HFFc6 (cell line): ENCODE measurements at places on chromosomes 6 and 20. TPM values are rescaled to one million over a fixed set of nuclear protein-coding genes. Genes with fewer than 3 reads are reported as not detected.
A peak's percentile ranks its signal among the peaks of the same experiment; 100 is the strongest.

DNA sequence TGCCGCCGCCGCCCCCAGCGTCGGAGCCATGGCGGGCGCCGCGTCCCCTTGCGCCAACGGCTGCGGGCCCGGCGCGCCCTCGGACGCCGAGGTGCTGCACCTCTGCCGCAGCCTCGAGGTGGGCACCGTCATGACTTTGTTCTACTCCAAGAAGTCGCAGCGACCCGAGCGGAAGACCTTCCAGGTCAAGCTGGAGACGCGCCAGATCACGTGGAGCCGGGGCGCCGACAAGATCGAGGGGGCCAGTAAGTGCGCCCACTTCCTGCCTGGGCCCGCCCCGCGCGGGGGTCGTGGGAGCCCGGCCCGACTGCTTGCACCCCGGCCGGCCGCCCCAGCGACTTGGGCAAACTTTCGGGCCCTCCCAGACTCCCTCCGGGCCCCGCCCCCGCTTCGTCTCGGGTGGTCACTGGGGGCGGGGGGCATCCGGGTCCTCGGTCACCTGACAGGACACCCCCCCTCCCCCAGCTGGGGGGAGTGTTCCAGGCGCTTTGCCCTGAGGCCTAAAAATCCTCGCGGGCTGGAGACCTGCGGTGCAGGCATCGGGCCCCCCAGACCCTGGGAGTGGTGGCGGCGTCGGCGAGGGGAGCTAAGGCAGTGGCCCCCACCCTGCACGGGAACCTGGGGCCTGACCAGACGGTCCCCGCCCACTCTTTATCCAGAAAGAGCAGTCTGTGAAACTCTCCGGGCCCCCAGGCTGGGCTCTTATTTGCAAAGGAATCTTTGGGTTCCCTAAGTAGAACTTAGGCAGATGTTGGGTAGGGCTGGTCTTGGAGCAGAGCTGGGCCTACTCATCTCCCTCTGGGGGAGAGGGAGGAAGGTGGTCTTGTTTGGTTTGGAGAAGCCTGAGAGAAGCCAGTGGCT is 501 bp downstream of the PLCG1 start:
- peak overlapping the region; percentile 90 for H3K4me3 ChIP-seq
- DNase-seq = no peak
- H3K27ac ChIP-seq = peak overlapping the region; percentile 86
- H3K36me3 ChIP-seq = no peaks in the 10 kb centered on the region; the same call in 1 of the 2 replicates
- peaks cover 53% of the 10 kb centered on the region for H3K4me1 ChIP-seq

ADGRB3 gene
- total RNA-seq = 0.05 TPM in 1 of 3 replicates, not detected in the others

GRCh38 chr20:3863317-3863716 is 16.7 kb downstream of the MAVS start:
- H3K36me3 ChIP-seq = peaks cover 35% of the 10 kb centered on the region
- no peak for DNase-seq
- no peak overlapping the region for H3K27ac ChIP-seq
- peaks cover 2% of the 10 kb centered on the region; the same call in 1 of the 2 replicates for H3K27me3 ChIP-seq
- H3K4me1 ChIP-seq = no peaks in the 10 kb centered on the region
- no peak overlapping the region for H3K4me3 ChIP-seq

- H3K27me3 ChIP-seq = no peaks in the 10 kb centered on the region
- DNase-seq = no peak
- H3K4me1 ChIP-seq = peaks cover 22% of the 10 kb centered on the region
Observed at GRCh38 chr20:37781626-37782025, 87.8 kb downstream of the CTNNBL1 start.

DNA sequence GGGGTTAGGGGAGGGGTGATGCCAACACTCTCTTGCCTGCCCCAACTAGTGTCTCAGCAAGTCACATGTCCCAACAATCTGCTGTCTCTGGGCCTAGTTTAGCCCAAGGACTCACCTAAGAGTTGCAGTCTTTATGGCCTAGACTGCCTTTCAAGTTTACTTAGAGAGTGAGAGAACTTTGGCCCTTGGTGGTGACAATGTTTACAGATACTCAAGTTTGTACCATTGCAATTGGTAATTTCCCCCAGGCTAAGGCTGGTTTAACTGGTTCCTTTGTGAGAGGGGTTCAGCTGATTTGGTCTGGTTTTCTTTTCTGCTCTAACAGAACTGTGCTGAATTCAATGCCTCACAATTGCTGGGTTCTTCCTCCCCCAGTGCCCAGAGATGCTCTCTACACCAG is 1279.9 kb upstream of the EYS start:
- H3K4me3 ChIP-seq = no peak overlapping the region
- H3K27ac ChIP-seq = no peak overlapping the region
- no peak for DNase-seq
- no peaks in the 10 kb centered on the region for H3K36me3 ChIP-seq
- no peaks in the 10 kb centered on the region for H3K27me3 ChIP-seq
- H3K4me1 ChIP-seq = no peaks in the 10 kb centered on the region

GRCh38 chr6:70134542-70134941 is 168.3 kb downstream of the COL9A1 start:
- no peaks in the 10 kb centered on the region for H3K36me3 ChIP-seq
- no peak overlapping the region for H3K4me3 ChIP-seq
- no peak overlapping the region for H3K27ac ChIP-seq
- peaks cover 3% of the 10 kb centered on the region; the same call in 1 of the 2 replicates for H3K27me3 ChIP-seq
- DNase-seq = no peak
